ENCODE measurements at places on chromosomes 4 and X.
A peak's percentile ranks its signal among the peaks of the same experiment; 100 is the strongest.

DNA sequence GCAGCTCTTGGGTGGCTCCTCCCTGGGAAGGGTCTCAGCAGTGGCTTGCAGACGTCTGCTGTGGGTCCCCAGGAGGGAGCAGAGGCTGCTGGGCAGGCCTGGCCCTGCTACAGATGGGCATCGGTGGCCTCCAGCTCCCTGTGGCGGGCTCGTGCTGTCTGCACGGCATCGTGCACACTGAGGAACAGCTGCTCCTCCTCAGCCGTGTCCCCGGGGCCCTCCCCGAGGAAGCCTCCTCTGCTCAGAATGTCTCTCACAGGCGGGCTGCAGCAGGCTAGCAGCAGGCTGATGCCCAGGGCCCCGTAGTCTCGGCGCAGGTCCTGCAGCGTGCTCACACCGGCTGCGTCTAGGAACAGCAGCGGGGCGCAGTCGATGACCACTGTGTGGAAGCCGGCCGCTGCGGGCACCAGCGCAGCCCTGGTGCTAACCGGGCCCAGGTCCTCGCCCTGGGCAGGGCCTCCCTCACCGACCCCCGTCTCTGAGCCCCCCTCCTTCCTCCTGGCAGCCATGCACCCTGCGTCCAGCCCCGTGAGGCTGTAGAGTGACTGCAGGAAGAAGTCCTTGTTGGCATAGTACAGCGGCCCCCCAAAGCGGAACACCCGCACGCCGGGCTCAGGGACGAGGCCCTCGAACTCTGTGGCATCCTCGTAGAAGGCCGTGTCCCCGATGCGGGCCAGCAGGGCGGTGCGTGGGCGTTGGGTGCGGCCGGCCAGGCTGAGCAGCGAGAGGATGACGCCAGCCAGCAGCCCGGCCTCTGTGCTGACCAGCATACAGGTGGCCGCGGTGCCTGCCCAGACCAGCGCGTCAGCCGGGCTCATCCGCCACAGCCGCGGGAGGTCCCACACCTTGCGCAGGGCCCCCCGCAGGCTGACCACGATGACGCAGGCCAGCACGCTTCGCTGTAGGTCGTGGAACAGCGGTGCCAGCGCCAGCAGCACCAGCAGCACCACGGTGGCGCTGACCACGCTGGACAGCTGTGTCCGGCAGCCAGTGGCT lies 2.2 kb downstream of the IDUA start:
- DNase-seq = no peak

DNA sequence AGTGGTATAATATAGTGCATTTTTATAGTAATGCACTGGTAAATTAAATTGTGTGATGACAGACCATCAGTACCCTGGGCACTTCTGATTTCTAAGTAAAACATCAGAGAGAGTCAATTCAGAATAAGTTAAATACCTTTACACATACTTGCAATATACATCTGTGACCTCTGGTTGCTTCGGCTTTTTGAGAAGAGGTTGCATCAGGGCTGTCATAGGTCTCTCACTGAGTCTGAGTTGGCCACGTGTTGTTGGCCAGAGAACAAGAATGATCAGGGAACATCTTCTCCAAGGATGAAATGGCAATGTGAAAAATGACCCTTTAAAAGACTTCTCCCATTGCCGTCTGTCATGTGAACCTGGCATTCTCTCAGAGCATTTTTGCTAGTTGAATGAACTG lies 36.9 kb upstream of the PUDP start:
- DNase-seq = no peak

GRCh38 chrX:65667503-65668376 lies at the start of gene MSN:
MSN (plus strand) TSS chrX:65667654; CDS start chrX:65667842, 188 bp downstream.
- peak; percentile 77 for DNase-seq

- DNase-seq = peak; percentile 75
These were observed 13.6 kb downstream of the SMIM20 start for GRCh38 chr4:25927361-25928195.

GRCh38 chr4:8459867-8460445 lies 19.4 kb downstream of the TRMT44 start:
- no peak for DNase-seq

GRCh38 chrX:3963980-3964379 lies 250.5 kb upstream of the PRKX start:
- DNase-seq = no peak

- DNase-seq = no peak
These were observed 85.3 kb upstream of the STX18 start for GRCh38 chr4:4627111-4627510.

DNA sequence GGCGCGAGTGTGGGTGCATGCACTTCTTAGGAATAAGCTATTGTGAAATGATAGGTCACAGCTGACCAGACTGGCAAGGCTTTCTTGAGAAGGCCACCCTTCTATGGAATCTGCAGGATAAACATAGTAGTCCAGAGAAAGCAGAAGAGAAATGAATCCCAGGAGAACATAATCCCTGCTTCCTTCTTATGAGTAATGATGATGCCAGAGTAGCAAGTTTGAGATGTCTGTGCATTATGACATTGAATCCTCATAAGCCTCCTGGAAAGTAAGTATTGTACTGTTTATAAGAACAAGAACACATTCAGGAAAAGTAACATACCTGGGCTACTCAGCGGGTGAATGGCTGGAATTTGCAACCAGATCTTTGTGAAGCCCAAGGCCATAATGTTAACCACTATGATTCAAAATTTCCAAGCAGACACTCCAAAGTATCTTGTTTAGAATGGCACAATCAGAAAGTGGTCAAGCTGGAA lies 272.1 kb upstream of the HS3ST1 start:
- no peak for DNase-seq

DNA sequence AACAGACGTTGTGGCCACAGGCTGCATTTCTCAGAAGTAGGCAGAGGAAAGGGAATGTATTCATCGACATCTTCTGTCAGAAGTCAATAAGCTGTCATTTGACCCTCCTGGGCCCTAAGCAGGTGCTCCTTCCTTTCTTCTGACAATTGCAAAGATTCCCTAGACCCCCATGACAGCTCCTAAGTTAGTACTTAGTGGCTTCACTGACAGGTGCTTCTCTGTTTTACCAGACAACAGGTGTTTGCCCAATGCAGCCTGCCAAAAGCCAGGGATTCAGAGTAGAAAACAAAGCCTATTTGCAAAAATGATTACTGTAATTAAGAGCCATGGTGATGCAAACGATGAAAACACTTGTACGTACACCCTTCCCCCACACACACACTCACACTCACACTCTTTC lies 7.5 kb upstream of the FGF5 start:
- no peak for DNase-seq

- DNase-seq = no peak
These were observed 65.8 kb upstream of the MSN start for GRCh38 chrX:65601530-65602220.

DNA sequence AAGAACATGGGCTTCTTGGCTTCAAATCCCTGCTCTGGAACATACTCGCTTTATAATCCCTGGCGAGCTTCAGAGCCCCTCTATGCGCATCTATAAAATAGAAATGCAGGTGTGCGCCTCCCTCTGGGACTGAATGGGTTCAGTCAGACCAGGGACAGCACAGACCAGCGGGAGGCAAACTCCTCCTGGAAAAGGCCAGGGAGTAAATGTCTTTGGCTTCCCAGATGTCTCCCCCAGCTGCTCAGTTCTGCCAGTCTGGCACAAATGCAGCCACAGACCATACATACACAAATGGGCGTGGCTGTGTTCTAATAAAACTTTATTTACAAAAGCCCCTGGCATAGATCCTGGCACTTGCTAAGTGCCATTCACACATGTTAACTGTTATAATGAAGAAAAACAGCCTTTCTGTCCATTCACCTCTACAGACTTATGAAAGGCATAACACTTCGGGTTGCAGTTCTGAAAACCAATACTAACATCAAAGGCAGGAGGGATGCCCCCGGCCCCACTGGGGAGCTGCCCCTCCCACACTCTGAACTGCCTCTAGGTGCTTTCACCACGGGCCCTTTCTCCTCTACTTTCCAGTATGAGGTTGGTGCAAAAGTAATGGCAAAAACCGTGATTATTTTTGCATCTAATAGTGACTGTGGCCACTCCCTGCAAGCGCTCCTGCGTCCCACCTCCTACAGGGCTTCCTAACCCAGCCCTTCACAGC lies 4.6 kb downstream of the JAKMIP1 start:
- DNase-seq = no peak

- no peak for DNase-seq
These were observed 1212.4 kb downstream of the PCDH18 start for GRCh38 chr4:136319789-136320464.

- DNase-seq = no peak
These were observed 476.3 kb downstream of the DTHD1 start for GRCh38 chr4:36757580-36758311.

DNA sequence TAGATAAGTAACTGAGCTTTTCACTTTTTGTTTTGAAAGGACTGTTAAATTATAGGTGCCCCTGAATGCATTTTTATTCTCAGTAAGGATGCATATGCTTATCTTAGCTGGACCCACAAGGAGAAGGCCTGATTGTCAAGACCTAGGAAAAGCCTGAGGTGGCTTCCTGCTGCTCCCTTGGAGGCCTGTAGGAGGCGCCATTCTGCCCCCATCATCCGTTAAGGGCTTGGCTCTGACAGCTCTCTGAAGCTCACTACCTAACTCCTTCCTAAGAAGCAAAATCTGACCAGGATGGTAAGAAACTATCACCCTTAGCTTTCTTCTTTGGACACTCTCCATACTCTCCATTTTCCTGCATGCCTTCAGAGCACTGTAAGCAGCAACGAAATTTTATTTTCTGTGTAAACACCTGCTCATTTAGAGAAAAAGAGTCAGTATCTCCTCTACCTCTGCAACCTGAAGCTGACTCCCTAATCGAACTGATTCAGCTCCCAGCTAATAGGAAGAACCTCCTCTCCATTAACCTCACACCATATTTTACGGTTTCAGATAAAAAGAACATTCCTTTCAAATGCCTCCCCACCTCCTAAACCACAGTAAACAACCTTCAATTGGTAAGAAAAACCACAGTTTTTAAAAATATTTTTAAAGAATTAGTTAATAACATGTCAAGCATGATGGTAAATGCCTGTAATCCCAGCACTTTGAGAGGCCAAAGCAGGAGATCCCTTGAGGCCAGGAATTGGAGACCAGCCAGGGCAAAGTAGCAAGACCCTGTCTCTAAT lies 73.4 kb upstream of the EDNRA start:
- no peak for DNase-seq

DNA sequence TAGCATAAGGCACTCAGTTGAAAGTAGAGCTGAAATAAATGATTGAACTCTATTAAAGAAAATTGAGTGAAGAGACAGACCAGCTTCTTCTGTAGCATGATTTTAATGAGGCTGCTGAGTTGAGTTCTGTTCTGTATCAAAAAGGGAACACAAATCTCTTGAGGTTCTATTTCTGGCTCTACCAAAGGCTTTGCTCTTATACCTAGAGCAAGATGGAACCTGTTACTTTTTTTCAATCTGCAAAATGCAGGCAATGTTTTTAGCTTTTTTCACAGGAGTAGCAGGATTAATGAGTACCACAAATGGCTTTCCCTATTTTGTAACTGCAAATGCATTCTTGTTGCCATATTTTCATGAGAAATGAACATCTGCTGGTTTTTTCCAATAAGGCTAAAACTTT lies 4.2 kb upstream of the ERVMER34-1 start:
- DNase-seq = no peak

DNA sequence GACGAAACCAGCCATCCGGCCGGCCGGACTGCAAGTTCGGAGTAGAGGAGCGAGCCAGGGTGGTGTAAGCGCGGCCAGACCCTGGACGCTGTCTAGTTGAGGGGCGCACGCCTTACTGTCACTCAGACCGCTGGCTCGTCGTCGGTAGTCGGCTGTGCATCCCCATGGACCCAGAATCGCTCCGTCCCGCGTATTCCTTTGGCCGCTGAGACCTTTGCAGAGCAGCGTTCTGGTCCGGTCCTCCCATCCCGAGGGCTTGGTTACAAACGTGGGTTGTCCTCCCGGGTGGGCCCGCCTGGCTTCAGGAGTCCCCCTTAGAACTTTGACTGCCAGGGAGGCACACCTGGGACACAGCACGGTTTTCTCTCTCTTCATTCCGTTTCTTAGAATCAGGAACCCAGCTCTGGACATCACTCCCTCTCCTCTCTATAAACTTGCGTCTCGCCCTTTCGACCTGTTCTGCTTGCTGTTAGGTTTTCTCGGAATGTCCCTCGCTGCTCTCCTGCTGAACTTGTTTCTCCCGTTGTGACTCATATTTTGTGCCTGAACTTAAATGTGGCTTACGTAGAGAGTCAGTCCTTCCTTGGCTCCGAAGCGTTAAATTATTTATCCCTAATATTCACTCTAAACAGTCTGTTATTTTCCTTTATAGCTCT lies 672 bp downstream of the PGM2 start:
- DNase-seq = no peak

GRCh38 chrX:118740276-118740889 lies 13.0 kb downstream of the IL13RA1 start:
- no peak for DNase-seq

- DNase-seq = no peak
These were observed 538.2 kb downstream of the DMD start for GRCh38 chrX:32673193-32673592.

DNA sequence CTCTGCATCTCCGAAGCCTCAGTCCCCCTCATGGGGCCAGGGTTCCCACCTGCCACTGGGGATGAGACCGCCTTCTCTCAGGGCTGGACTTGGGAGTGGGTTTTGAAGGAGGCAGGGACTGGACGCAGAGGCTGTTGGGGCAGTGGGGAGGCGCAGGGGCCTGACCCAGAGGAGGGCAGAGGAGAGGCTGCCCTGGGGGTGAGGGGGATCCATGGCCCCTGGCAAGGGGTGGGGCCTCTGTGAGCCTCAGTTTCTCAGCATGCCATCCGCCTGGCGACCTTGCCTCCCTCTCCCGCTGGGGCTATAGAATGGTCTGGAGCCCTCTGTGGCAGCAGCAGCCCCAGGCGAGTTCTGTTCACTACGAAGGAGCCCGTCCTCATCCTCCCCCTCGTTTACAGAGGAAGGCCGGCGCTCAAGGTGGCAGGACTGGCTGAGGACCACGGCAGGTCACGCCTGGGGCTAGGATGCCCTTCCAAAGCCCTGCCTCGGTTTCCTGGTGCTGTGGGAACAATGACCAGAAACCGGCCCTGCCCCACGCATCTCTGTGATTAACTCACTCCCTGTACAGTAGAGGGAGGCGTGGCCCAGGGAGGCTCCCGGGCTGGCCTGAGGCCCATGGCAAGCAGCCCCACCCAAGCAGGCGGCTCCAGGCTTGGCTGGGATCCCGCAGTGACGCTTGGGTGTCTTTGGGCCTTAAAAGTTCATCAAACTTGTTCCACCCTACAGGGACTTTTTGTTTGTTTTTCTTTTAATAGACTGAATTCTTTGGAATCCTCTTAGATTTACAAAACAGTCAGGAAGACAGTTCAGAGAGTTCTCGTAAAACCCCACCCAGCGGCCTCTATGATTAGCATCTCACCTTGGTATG lies 16.0 kb upstream of the SH3TC1 start:
- no peak for DNase-seq

Measured in retina (tissue), 1 donor.